ENCODE measurements at places on chromosomes 13 and 19.

DNA sequence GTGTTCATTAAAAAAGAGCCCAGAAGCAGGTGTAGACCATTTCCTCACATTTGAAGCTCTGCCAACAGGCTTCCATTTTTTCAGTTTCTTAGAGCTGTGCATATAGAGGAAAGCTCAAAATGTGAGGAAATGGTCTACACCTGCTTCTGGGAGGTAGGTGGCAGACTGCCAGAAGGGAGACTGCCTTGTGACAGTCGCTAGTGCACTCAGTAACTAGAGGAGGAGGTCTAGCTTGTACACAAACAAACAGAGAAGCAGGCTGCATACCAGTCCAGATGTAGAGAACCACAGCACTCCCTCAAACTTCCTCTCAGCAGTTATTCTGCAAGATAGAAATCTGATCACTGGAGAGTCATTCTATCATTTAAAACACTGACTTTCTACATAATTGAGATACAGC, 800.2 kb downstream of the EFNB2 start:
- DNase-seq, result no peak

DNA sequence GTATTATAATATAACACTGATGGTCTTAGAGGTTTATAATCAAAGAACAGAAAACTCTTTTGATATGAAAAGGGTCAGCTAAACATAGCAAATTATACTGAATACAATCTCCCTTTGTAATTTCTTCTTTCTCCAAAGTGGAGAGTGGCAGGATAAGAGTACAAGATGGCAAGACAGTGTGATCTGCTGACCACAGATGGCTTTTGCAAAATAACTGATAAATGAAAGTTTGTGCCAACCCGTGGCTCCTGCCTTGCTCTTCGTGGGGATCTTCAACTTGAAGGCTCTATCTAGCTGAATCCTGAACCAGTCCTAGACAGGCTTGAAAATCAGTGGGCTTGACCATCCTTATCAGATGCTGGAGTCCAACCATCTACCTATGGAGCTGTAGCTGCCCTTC, 185.7 kb downstream of the VWA8 start:
- no peak for DNase-seq

DNA sequence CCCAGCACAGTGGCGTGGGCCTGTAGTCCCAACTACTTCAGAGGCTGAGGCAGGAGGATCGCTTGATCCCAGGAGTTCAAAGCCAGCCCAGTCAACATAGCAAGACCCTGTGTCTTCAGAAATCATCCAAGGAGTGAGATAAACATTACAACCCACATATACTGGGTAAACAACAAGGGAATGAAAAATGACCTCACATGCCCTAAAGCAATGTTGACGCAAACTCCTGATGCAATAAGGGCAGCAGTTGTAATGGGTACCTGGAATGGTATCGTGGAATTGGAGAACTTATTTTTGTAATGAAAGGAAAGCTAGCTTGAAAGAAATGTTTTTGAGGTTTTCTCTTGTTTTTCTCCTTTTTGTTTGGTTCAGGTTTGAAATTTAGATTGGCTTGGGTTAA, 24.5 kb upstream of the LGALS16 start:
- no peak for DNase-seq

DNA sequence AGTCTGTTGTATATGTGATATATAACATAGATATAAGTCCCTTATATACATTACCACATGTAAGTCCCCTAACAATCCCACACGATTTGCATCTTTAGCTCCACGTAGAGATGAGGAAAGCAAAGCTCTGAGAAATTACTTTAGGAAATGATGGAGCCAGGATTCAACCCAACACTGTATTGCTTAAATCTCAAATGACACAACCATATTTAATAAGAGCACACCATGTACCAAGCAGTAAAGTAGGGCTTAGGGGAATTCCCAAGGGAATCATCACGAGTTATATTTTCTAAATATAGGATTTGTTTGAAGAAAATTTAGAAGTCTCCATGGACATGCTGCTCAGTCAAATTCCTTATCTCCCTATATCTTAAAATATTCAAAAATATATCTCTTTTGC, 61.3 kb upstream of the POMP start:
- DNase-seq, result no peak

GRCh38 chr13:102815788-102816187, 16.9 kb downstream of the BIVM start:
- no peak for DNase-seq

DNA sequence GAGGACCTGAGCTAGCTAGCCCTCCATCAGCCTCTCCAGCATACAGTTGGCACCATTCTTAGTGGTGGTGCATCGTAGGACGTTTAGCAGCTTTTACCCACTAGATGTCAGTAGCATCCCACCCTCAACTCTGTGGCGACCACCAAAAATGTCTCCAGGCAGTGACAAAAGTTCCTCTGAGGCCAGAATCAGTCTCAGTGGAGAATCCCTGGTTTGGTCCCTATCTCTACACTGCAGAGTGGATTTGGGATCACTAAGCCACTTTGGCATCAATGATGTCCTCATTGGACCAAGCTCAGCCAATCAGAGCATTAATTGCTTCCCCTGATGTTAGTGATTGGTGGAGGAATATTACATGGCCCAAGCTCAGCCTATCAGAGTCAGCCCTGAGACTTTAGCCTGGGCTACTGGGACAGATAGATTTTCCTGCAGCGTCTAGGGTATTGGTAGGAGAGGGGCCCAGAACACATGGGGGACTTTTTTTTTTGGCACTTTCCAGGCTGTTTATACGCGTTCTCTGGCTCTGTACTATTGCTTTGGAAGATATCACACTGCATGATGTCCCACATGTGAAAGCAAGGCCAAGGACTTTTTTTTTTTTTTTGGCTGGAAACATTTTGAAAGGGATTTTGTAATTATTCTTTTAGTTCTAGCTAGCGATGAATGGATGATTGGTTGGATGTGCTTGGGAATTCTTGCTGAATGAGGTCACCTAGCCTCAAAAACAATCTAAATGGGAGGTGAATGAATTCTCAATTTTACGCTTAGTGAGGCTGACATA, 7.0 kb downstream of the TMEM221 start:
- DNase-seq, result peak; percentile 30

GRCh38 chr13:93946994-93947393, 532.5 kb downstream of the DCT start:
- no peak for DNase-seq

DNA sequence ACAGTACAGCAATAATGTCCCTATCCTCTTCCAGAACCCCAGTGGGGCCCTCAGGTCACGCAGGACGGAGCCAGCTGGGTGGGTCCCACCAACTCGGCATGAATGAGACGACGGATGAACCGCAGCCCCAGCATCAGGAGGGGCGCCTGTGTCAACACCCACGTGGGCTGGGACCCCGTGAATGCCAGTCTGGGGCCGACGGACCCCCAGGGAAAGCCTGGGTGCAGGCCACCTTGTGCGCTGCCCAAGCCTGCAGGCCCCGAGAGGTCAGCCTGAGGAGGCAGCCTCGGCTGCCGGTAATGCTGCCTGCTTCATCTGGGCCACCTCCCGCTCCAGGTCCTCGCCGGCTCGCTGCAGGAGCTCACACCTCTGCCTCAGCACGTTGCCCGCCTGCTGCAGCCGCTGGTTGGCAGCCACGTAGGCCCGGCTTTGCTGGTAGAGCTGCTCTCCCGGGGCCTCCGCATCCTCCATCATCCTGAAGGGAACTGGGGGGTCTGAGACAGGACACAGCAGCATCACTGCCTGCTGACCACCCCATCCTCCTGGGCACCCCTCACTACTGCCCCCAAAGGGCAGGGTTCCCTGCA, 4.2 kb downstream of the C19orf25 start:
- no peak for DNase-seq

- no peak for DNase-seq
Observed at GRCh38 chr13:97388373-97388772, 45.6 kb upstream of the RAP2A start.

DNA sequence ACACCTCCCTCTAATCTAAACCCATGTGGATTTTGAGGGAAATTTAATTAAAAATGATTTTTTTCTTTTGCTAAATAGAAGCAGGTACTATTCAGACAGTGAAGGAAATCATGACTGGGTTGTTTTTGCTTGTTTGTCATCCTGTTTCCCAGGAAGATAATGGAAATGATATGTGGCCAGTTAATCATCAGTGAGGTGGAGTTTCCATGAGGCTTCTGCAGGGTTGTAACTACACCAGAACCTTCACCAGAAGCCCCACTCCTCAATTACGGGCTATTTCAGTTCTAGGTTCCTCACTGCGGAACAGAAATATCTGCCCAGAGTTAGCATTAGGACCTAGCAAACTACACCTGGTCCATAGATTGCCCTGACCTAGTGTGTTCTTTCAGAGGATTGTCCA, 394.0 kb downstream of the DLEU7 start:
- no peak for DNase-seq

DNA sequence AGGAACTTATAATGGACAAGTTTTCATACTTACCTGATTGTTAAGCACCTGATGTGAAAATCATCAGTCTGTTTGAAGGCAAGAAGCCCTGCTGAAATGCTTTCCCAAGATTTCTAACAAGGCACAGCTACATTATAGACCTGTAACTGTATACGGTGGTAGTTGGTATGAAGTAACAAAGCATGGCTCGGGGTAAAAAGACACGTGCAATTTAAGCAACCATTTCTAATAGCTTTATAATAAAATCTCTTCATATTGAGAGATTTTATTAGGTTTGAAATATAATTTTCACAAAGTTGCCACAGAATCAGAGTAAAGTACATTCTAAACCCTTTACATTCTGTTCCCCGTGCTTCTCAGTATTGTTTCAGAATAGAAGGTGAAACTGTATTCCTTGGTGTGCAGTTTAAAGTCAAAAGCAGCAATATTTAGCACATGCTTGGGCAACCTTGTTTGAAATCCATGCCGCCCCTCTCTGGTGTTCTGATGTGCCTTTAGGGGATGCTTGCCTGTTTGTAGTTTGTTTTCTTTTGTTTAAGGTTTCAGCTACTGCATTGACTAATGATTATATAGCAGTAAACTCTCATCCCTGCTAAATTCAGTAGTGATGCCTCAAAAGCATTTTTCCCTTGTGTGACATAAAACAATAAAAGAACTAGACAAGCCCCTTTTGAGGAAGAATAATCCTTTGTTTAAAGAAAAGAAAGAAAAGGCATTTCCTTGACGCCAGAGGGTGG, 125.2 kb upstream of the OBI1 start:
- no peak for DNase-seq

GRCh38 chr13:23609874-23610576, 39.8 kb downstream of the TNFRSF19 start:
- no peak for DNase-seq

DNA sequence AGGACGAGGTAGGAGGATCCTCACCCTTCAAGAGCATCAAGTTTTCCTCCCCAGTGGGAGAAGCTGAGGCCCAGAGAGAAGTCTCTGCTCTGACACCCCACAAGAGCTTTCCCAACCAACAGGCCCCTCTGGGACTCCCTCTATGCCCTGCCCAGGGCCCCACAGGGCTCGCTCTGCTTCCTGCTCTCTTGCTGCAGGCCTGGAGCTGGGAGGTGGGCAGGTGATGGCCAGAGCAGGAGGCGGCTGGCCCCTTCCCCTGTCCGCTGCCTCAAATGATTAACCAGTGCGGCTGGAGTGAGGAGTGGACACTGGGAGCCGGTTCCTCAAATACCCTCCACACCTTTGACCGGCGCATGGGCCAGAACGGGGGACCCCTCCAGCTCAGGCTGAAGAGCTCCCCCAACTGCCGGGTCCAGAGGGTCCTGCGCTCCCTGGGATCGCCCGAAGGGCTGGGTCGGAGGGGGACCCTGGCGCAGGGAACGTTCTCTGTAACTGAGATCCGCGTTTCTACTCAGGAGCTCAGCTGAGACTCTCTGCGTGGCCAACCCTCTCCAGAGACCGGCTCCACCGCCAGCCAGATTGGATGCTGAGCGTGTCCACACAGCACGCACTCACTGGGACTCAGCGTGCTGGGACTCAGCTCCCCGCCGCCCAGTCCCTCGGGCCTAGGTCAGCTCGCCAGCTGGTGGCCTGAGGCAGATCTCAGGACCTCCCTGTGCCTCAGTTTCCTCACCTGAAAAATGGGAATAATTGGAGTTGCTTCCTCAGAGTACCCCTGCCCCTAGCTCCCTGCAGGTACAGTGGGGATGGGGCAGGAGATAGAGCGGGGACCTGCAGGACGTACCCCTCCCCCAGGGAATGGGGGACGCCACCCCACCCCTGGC, 6.7 kb upstream of the ONECUT3 start:
- DNase-seq, result no peak

- DNase-seq, result no peak
Observed at GRCh38 chr13:99282264-99283231, 24.4 kb upstream of the GPR18 start.

- DNase-seq, result no peak
Observed at GRCh38 chr13:113735194-113735593, 23.8 kb upstream of the TMEM255B start.

DNA sequence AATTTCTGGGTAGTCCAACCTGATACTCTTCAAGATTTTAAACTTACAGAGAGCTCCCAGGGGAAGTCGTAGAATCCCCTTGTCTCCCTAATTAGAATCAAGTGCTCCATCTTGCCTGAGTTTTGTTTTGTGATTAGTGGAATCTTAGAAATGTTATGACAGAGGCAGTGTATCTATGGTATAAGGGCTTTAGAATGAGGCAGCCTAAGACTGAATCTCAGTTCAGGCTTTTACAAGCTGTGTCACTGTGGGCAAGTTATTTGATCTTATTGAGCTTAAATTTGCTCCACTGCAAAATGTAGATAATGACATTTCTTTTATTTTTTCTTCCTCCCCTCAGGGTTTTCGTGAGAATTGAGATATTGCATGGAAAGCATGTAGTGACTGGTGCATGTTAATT, 215.5 kb downstream of the POSTN start:
- DNase-seq, result no peak

GRCh38 chr13:113972451-113973217, 1.2 kb downstream of the C13orf46 start:
- no peak for DNase-seq

DNA sequence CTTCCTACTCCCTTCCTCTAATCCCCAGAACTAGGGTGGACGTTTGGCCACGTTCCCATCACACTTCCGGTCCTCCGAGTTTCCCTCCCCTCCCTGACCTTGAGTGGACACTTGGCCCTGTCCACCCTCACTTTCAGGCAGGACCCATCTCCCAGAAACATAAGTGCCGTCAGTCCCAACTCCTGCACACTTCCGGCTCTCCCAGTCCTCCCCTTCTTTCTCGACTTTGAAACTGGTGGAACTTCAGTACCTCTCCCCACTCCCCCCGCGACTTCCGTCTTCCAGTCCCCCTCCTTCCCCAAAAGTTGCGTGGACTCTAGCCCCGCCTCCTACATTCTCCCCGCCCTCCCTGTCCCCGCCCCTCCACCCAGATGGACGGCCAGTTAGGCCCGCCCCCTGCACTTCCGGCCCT, 278 bp upstream of the ZNF274 start:
- peak; percentile 89 for DNase-seq

GRCh38 chr19:1324806-1325567, 39.3 kb downstream of the EFNA2 start:
- DNase-seq, result peak; percentile 64

All from activated naive CD8-positive, alpha-beta T cell treated with anti-CD3 and anti-CD28 coated beads, Interleukin-2, amount 50 U/mL, for 24 hours (primary cell).